ENCODE measurements at places on chromosomes 4 and X.

DNA sequence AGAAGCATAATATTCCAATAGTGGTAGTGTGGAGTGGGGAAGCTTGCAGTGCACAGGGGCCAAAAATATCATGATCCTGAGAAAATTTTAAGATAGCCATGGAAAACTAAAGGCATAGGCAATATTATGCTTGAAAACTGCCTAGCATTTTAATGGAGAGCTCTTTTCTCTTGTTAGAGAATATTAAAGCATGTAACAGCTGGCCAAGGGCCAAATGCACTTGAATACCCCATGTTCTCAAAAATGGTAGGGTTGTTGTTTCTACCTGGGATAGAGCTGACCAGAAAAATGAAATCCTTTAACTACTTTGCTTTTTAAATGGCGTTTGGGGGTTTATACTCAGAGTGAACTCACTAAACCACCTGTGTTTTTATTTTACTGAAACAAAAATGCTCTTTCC is 739.6 kb upstream of the SLIT2 start:
- no peak for DNase-seq

DNA sequence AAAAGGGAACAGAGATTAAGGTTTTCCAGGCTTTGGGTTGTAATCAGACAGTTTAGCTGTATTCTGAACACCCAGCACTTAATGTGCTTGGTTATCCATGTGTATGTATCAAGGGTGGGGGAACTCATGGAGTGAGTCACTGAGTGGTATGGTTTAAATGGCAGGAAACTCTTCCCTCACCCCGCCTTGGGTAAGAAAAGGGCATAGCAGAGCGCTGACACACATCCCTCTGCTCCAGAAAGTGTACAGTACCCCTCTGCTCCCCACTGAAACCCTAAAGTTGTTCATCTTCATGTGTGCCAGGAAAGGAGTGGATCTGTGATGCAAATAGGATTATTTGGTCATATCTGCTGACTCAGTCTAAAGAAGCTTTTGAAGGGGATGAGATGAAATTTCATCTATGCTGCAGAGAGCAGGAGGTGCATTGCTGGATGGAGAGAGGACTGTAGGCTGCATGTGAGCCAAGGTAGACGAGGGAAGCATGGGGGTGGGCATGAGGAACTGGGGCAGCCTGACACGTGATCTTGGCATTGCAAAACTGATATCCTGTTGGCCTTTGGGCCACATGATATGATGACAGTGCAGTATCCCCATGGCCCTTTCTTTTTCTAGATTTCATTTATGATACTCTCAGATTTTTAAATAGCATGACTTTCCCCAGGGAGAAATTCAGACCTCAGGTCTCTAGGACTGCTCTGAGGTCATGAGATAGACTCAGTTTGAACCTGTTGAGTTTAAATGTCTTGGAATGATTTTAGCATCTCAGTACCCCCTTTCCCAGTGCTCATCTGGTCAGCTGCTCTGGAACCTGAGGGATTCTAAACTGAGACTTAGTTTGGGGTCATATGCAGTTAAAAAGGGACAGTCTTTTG is 84.8 kb downstream of the TMEM164 start:
- DNase-seq = peak; percentile 81

DNA sequence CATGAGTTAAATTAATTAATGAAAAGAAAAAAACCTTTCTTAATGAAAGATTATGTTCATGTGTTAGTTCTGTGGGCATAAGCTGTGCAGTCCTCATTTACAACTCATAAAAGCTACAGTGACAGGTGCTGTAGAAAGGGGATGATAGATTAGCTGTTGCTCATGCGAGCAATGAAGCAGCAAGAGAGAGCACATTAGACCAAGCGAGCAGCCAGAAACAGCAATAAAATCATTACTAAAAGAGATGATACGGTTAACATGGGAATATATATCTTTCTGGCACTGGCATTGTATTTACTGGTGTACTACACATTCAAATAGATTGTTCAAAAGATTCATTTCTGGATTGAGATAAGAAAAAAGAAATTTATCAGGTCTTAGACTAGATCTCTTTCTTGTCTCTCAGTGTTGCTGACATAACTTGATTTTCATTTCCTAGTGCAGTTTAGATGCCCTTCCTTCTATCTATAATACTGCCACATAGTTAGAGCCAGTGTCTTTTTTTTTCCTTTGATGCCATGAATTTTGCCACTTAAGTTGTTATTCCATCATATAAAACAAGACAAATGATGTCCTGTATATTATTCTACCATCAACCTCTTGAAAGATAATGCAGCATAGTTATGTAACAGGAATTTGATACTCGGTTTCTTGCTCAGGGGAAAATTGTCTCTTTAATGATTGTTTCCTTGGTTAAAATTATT is 164.6 kb downstream of the BANK1 start:
- no peak for DNase-seq

DNA sequence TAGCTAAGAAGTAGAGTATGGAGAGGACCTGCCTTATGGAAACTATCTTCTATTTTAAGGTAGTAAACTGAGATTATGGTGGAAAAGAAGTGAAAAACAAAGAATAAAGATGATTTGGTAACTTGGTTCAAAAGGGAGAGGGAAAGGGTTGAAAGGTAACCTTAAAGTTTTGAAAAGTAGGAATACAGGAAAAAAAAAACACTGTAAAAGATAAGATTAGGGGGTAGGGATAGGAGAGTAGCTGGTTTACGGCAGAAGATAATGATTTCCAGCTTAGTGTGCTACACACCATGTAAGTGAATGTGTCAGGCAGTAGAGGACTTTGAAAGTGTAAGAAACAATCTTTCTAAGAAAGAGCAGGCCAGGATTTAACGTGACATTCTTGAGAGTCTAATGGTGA is 35.3 kb downstream of the FAM13A start:
- no peak for DNase-seq

GRCh38 chr4:52964561-52965101 is 102.5 kb downstream of the RASL11B start:
- DNase-seq = no peak

- no peak for DNase-seq
Observed at GRCh38 chrX:123590842-123591486, 141.9 kb downstream of the THOC2 start.

DNA sequence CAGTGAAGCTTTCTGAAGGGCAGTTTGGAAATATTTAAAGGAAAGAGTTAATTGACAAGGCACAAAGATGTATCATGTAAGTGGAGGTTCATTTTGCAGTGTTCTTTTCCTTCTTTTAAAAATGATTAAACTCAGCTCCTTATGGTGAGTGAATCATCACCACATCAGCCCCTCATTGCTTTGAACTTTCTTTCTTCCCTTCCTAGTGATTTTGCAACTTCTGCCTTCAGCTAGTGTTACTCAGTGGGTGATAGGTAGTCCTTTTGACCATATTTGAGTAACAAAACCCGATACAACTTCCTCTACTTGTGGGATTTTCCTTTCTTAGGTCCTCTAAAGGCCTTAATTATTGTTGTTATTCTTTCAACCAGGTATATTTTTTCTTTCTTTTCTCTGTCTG is 8.2 kb downstream of the ZCCHC4 start:
- DNase-seq = peak; percentile 57

- no peak for DNase-seq
Observed at GRCh38 chr4:4477391-4477790, 64.5 kb downstream of the STX18 start.

GRCh38 chrX:46777971-46778810 is 19.3 kb upstream of the SLC9A7 start:
- no peak for DNase-seq

DNA sequence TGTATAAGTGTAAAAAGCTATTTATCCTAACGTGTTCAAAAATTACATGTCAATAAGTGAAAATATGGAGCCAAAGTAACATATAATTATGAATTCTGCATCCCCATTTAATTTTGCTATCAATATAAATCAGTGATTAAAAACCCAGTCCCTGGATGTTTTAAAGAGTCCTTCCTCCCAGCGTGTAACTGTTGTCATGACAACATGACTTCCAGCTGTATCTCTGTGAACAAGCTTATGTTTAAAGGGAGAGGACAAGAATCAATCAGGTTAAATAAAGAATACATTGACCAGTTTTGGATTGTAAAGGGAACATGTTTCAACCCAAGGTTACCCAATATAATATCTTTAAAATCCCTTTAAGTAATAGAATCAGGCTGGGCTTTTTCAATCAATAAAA is 219.7 kb downstream of the NSUN7 start:
- no peak for DNase-seq

- no peak for DNase-seq
Observed at GRCh38 chrX:31058284-31058683, 13.6 kb downstream of the FTHL17 start.

DNA sequence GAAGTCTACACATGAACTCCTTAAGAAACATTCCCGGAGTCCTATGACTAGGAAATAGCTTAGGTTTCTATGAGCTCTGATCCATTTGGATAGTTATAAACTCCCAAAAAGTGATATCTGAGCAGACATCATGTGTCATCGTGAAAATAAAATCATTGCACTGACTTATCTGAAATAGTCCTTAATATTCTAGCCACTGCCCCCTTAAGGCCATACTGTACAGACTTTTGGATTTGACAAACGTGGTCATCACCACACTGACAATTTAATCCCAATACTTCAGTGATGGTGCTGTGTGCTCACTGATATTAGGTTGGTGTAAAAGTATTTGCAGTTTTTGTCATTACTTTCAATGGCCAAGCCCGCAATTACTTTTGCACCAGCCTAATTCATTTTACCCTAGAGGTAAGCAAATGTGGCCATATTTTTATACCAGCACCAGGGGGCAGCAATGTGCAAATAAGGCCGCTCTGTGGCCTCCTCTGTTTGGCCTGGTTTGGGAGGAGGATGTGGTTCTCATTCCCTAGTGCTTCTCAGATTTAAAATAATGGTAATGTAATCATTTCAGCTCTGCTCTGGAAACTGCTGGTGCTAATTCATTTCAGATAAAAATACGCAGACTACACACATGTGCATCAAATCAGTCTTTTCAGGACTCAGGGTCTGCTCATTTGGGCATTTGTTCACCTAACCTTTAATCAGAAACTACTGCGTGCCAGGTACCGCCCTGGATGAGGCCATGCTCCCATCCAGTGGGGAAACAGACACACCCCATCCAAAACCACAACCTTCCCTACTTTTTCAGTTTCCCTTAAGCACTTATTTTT is 196.4 kb upstream of the C1QTNF7 start:
- peak; percentile 80 for DNase-seq

DNA sequence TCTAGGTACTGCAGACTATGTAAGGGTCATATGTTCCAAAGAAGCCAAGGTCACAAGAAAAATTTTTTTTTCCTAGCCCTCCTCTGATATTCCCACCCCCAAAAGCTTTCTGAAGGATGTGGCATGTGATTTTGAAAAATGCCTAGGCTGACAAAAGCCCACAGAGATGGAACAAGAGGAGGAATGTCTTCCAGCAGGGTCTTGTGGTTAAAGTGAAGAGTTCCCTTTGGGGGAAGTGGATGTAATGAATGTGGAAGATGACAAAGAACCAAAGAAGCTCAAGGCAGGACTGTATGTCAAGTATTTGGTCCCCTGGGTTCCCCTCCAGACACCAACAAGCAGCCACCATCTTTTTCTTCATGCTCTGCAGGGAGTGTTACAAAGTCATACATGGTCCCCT is 268.8 kb downstream of the BCOR start:
- no peak for DNase-seq

- DNase-seq = no peak
Observed at GRCh38 chrX:2504706-2505332, 4.0 kb upstream of the DHRSX start.

- no peak for DNase-seq
Observed at GRCh38 chrX:8586953-8587352, 122.3 kb downstream of the VCX3B start.

DNA sequence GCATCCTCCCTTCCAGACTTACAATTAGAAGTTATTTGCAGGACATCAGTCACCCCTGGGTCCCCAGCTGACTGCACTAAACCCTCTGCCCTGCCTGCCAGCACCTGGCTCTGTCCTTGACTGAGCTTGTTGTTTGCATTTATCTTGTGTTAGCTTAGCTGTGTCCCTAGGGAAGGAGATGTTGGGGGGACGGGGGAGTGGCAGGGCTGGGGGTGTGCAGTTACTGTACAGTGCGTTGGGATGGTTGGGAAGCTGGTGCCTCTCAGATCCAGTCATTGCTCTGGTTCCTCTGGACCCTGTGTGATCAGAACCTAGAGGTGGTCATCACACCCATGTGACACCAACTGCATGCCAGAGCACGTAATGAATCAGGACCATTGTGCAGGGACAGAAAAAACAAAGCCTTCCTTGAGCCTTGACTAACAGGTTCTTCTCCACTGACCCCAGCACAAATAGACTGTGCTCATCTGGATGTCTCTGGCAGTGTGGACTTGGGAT is 32.7 kb upstream of the PROM1 start:
- no peak for DNase-seq

DNA sequence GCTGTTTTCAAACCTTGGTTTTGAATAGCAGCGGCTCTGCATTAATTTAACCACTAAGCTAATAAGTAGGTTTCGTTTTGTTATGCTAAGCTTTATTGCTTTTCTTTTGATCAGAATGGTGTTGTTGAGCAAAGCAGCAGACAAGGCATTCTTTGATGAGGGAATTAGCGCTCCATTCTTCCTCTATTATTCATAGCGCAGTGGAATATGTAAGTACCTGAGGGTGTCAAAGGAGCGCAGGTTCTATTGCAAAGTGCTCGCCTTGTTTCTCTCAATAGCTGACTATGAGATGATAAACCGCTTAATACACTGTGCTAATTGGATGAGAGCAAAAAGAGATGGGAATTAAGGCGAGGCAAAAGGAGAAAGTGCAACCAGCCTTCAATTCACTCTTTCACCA is 16.3 kb downstream of the ARX start:
- no peak for DNase-seq

DNA sequence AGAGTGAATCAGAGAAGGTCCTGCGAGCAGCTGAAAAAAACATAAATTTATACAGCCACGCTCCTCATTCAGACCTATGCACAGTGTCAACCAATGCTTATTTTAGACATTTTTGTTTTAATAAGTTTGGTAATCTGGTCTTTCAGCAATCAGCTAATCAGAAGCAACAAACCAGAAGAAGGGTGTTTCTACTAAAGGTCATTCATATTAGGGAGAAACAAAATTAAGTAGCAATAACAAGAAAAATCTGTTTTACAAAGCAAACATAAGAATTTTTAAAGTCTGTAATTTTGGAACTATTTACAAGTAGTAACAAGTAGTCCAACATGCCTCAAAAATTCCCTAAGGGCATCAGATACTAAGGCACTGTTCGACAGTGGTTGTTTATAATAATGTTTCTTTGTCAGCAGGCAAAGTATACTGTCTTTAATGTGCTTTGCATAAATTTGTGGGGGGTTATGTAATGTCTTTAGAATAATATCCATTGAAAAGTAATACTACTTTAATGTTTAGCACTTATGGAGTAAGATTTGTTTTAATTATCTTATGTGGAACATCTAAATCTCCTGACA is 82.8 kb downstream of the PHOX2B start:
- DNase-seq = no peak

Measured in fibroblast of skin of left quadriceps (primary cell).